ENCODE measurements at places on chromosomes 12 and 14.

DNA sequence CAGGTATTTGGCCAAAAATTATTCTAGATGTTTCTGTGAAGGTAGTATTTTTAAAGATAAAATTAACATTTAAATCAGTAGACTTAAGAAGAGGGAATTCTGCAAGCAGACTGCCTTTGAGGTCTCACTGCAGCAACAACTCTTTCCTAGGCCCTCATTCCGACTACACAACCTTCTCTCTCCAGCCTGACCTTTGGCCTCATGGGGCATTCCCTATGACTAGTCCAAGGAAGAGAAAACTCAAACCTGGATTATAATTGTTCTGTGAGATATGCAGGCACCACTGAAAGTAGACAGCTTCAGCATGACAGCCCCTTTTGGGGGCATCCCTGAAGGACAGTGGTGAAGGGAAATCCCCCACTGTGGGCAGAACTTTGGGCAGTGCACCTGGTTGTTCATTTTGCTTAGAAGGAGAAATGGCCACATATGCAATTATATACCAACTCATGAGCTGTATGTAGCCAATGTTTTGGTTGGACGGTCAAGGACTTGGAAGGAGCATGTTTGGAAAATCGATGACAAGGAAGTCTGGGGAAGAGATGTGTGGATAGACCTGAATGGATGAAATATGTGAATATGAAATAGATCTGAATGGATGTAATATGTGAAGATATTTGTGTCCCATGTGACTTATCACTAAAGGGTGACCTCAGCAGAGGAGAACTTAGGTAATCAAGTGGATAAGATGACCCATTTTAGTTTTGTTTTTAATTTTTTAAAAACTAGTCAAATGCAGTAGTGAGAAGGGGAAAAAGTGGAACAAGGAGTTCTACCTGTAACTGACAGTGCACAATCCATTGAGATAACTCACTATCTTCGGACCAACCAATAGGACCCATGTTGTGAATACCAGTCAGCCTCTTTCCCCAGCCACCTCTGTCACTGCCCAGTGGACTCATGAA, 233.3 kb upstream of the FOXN3 start:
- no peak for DNase-seq

GRCh38 chr14:34966413-34966812, 16.4 kb upstream of the SRP54 start:
- no peak for DNase-seq

DNA sequence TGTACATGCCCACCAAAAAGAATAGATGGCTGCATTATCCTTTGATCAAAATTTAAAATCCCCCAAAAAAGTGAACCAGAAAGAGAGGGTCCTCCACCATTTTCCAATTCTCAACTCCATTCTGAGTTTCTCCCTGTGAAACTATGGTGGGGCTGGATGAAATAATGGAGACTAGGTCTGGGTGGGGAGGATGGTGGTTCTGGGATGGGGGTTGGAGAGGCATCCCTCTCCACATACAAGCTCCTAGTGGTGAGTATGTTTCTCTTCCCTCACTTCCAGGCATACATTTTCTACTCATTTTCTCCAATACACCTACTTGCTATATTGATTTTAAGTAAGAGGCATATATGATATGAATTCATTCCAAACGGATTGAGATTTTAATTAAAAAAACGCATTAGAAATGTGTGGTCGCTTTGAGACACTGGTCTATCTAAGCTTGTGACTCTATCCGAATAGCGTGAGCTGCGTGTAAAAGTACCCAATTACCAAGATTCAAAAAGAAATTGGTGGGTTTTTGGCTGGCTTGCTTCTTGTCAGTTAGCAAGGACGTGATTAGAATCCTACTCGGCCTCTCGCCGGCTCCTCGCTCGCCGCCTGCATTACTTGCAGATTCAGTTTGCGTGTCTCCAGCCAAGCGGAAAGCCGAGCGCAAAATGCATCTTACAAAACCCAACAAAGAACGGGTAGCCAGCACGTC, 3.4 kb downstream of the ASCL1 start:
- no peak for DNase-seq

DNA sequence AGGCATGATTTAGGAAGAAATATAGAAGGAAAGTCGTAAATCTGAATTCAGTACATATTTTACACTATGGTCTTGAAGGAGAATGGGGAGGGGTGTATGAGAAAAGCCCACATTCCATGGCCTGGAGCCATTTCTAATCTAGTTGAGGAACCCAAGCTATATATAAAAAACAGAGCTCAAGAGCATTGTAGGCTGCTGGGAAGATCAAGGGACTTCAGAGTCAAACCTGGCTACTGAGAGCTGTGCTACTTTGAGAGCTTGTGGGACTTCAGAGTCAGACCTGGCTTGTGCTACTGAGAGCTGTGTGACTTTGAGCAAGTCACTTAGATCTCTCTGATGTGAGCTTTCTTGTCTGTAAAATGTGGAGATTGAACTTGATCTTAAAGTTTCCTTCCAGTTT, 58.7 kb downstream of the TBK1 start:
- no peak for DNase-seq

DNA sequence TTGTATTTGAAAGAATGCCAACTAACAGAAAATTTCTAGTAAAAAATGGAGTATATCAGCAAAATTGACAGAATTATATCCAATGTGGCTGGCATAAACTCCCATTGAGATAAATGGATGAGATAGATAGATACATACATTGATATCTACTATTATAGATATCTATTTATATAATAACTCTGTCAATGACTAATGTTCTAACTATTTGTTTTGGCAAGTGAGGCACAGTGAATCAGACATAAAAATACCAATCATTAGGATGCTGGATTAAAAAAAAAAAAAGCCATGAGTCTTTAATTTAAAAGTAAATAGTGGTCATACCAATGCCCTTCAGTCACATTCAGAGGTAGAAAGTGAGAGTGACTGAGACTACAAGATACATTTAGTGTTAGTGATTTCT, 33.7 kb upstream of the GLIPR1 start:
- no peak for DNase-seq

GRCh38 chr14:24315807-24316596, 4.7 kb downstream of the LTB4R start:
- no peak for DNase-seq

- no peak for DNase-seq
These were observed 786.3 kb upstream of the NOVA1 start for GRCh38 chr14:27384124-27384523.

DNA sequence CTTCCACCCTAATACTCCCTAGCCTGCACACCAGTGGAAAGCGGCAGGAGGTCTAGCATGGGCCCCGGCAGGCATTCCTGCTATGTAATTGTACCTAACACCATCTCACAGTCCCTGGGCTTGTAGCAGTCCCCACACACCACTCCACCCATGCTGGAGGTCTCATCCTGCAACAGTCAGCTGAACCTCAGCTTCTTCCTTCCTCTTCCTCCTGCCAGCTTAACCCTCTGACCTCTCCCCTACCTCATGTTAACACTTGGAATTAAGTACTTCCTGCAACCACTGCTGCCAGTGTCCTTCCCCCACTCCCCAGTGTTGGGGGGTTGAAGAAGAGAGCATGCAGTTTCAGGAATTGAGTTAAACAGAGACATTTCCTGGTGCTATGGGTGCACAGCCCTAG, 7.6 kb downstream of the ADCY4 start:
- DNase-seq: no peak

- no peak for DNase-seq
These were observed 886 bp downstream of the SIX1 start for GRCh38 chr14:60648249-60648933.

DNA sequence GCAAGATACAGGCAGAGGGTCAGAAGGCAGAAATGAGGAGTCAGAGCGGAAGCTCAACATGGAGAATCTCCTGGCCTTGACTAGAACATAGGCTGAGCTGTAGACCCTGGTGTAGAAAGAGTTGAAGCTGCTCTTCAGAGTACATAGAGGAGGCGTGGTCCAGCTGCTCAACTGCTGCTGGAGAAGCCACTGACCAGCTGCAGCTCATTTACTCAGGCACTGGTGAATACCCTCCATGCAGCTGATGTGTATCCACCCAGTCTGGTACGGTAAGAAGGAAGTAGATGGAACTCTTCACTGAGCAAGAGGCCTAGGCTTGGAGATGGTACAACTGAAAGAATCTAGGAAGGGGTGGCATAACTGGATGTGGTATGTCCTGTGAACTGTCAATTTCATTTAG, 148.8 kb upstream of the DHRS4 start:
- no peak for DNase-seq

DNA sequence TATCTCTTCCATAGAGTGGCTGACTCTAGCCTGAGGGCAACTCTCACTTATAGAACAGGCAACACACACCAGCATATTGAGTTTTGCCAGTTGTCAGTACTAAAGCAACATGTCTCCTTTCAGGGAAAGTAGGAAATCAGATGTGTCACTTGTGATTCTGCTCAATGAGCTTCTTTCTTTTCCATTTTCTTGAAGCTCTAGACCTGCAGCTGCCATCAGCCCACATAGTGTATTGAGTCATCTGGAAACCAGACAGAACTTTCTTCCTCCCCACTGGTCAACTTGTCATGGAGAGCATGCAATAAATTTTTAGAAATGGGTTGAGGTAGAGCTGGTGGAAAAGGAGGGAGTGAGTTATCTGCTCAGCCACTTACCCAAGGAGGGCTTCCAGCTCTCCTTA, 209.0 kb upstream of the PLEKHG7 start:
- DNase-seq: no peak

GRCh38 chr14:73287071-73287470, 49.8 kb downstream of the PAPLN start:
- DNase-seq: no peak

DNA sequence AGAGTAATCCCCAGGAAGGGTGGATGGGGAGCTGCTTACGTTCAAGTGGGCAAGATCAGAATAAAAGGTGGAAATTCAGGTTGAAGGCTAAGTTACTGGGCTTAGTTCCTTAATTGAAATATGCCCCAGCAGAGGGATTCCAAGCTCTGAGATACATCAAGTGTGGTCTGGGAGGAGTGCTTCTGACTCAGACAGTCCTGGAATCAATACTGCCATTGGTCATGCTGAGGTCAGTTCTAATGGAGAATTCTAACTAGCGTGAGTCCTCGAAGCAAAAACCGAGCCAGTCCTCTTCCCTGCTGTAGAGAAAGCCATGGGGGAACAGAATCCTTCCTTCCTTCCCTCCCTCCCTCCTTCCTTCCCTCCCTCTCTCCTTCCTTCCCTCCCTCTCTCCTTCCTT, 39.9 kb downstream of the NOS1 start:
- no peak for DNase-seq

DNA sequence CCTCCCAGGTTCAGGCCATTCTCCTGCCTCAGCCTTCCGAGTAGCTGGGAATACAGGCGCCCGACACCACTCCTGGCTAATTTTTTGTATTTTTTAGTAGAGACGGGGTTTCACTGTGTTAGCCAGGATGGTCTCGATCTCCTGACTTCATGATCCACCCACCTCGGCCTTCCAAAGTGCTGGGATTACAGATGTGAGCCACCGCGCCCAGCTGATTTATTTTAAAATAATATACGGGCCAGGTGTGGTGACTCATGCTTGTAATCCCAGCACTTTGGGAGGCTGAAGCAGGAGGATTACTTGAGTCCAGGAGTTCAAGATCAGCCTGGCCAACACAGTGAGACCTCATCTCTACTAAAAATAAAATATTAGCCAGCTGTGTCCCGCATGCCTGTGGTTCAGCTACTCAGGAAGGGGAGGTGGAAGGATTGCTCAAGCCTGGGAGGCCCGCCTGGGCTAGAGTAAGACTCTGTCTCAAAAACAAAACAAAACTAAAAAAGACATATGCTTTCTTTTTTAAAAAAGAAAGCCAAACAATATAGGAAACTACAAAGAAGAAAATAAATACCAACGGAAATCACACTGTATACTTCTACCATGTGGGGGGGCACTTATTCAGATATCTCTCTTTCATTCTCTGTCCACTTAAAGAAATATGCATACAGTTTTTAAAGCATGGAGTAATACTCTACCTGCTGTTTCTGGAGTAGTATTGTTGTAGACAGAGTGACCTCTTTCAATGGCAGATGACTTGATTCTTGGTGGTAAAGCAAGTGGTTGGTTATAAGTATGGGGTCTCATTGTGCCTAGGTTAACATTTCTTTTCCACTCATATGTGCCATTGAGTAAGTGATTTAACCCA, 930 bp upstream of the MIA2 start:
- no peak for DNase-seq

DNA sequence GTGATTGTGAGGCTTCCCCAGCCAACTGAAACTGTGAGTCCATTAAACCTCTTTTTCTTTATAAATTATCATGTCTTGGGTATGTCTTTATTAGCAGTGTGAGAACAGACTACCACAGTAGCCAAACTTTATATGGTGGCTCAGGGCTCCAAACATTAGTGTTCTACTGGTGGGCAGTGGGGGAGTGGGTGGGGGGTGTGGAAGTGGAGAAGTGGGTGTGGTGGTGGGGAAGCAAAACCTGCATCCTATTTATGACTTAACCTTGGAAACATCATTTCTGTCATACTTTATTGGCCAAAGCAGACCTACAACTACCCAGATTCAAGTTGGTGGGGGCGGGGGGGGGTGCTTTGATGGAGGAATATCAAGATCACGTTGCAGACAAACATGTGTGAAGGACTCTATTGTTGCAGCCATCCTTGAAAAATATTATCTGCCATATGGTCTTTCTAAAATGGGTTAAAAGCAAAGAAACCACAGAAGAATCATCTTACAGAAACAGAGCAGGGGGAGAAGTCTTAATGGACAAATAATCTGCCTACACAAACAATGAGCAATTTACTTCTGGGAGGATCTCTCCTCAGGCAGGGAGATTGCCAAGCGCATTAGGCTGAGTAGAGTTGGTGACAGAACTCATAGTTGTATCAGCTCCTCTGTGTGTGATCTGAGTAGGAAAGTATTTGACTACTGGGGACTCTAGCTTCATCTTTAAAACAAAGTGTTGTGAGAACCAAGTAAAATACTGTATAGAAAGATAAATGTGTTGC, 1.4 kb upstream of the PWP1 start:
- DNase-seq: no peak

DNA sequence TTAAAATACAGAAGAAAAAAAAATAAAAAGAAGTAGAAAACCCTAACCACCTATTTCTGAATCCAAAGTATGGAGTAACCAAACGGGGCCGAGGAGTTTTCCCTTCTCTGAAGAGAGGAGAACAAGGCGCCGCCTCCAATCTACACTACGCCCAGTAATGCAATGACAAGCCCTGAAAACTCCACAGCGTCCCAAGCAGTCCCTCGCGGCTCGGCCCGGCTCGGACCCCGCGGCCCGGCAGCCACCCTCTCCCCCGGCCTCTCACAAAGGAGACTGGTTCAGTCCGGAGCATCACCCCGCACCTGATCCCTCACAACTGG, 371 bp downstream of the CHD8 start:
- DNase-seq: no peak

- DNase-seq: no peak
These were observed 27.5 kb upstream of the PTGR2 start for GRCh38 chr14:73824127-73824526.

DNA sequence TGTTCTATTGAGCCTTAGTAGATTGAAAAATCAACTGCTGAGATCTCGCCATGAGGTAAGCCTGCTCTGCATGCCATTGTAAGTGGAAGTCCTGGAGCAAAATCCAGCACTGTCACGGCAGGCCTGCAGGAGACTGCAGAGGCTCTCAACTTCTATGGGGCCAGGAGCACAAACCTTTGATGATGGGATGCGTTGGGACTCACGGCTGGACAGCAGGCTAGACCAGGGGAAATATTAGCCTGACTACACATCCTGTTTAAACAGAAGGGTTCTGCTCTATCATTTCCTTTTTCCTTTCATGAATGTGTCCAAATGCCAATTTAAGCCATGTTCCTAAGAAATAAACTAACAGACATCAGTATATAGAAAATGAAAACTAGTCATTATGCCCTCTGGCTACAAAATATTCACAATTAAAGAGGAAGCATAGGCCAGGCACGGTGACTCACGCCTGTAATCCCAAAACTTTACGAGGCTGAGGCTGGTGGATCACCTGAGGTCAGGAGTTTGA, 33.9 kb upstream of the RASSF8 start:
- DNase-seq: no peak

- no peak for DNase-seq
These were observed 33.3 kb downstream of the ERG28 start for GRCh38 chr14:75627406-75627805.
